ENCODE measurements at places on chromosomes 3 and 15. TPM values are rescaled to one million over a fixed set of nuclear protein-coding genes. Genes with fewer than 3 reads are reported as not detected.

DNA sequence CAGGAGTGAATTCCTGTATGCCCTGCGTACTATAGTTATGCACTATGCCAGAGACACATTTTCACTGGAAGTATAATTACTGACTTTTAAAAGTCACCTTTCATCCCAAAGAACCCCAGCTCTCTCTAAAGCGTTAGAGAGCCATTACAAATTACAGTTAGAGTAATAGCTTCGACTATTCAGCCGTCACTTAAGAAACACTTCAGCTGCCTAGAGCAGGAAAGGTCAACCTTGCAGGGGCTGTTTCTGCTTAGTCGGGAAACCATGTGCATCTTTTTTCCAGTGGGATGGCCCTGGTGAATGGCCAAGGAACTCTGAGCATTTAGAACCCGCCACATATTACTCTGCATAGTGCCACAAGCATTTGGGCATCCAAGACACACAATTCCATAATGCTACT is 235.9 kb downstream of the ARRDC4 start:
- DNase-seq = no peak

- DNase-seq = no peak
Measured at GRCh38 chr3:70261283-70261682, 51.2 kb downstream of the MDFIC2 start.

GRCh38 chr3:37913522-37913921 is 51.8 kb downstream of the CTDSPL start:
- no peak for DNase-seq

GRCh38 chr3:54120657-54121413 is 1.5 kb upstream of the CACNA2D3 start:
- peak; percentile 17 for DNase-seq

DNA sequence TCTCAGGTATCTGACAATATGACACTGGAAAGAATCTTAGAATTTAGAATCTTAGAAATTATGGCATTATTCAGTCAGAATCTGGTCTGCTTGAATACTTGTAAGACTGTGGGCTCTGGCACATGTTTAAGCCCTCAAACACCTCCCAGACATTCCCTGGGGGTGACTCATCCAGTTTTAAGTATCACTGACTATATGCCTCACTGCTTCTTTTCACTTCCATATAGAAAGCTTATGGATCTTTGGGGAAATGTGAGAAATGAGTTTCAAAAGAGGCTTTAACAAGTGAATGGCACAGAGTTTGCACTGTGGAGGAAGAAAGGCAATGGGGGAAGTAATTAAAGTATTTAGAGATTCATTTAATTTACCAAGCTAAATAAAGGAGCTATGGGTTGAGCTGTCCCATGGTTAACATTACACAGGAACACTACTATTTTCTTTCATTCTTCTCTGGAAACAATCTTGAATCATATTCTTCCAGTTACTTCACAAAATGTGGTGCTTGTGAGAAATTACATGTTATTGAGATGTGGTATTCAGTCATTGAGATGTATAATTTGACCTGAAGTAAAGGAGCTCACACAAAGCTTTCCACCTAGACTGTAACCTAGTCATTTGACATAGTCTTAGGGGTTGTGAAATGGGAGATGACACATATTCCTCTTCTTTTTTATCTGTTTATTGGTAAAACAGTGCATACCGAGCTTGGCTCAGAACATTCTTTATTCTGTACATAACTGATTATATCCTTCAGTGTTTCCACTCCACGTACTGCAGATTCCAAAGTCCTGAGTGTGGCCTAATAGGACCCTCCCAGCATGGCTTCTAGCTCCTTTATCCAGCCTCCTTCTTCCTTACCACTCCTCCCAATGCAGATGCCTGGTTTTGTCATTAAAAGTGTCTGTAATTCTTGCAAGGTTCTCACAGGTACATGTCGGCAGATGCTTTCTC is 544.6 kb upstream of the NECTIN3 start:
- no peak for DNase-seq

DNA sequence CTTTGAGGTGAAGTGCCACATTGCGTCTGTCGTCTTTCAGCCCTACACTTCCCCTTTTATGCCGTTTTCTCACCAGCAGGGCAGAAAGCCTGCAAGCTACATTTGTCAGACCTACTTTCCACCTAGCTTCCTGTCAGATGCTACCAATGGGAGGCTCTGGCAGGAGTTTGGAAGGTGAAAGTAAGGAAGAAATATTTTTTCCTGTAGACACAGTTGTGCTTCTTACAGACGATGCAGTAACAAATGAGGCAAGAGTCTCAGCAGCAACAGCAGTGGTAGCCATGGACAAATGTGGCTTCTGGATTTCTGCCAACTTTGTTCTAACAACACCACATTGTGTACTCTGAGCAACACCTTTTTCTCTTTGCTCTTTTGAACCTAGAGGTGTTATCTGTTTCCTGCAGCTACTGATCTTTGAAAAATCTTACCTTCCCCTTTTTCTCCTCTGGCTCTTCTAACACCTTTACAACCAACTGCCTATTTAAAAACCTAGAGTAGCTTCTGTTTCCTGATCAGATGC is 70.6 kb upstream of the STT3B start:
- DNase-seq = no peak

DNA sequence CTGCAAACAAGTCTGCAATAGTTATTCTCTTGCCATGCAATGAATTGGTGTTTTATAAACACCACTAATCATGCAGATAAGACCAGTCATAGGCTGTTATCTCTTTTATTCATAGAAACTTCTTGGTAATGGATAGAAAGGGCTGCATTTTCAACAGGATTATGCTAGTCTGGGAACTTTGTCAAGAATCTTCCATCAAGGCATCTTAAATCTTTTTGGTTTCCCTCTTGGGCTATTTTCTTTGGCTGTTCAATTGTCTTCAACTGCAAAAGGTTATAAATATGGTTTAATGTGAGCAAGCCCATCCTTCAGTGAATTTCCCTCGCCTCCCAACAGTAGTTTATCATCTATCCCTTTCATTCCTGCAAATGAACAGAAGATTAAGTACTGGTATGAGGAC is 59.0 kb upstream of the MINAR1 start:
- no peak for DNase-seq

- no peak for DNase-seq
Measured at GRCh38 chr15:67769497-67770357, 55.6 kb upstream of the SKOR1 start.

GRCh38 chr15:39454189-39454986 is 126.5 kb upstream of the THBS1 start:
- DNase-seq = no peak

DNA sequence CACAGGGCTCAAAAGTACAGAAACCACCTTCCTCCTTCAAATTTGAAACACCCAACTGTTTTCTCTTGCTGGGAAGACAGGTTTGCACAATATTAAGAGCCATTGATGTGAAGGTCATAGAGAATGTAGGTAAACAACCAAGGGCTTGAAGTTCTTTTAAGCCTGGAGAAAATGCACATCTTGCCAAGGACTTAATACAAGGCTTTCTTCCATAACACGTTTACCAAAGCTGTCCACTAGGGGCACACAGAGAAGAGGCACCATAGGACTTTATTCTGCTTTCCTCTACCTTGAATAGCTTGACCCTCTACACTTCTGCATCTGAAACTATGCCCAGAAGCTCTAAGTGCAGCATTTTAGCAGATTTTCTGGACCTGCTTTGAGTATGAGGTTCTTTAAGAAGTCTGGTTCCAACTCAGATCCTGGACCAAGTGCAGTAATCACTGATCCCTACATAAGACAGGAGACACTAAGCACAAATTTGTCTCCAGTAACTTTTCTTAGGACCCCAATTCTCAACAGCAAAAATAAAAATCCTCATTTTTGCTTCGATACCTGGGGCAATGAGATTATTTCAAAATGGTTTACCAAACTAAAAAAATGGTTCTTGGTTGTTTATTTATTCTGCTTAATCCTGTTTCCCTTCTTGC is 138.0 kb downstream of the FBN1 start:
- no peak for DNase-seq

DNA sequence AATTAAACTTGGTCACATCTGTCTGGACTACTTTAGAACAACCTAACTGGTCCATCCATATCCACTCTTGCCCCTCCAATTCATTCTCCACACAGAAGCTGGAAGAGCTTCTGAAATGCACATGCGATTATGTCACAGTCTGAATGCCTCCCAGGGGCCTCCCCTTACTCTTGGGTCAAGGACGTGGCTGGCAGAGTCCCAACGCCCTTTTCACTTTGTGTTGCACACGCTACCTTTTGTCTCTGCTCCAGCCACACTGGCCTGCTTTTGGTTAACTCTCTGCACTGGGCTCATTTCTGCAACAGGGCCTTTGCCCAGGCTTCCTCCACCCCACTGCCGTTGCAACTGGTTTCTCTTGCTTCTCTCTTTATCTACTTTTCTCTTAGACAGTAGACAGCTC is 245.2 kb downstream of the IL20RB start:
- no peak for DNase-seq

DNA sequence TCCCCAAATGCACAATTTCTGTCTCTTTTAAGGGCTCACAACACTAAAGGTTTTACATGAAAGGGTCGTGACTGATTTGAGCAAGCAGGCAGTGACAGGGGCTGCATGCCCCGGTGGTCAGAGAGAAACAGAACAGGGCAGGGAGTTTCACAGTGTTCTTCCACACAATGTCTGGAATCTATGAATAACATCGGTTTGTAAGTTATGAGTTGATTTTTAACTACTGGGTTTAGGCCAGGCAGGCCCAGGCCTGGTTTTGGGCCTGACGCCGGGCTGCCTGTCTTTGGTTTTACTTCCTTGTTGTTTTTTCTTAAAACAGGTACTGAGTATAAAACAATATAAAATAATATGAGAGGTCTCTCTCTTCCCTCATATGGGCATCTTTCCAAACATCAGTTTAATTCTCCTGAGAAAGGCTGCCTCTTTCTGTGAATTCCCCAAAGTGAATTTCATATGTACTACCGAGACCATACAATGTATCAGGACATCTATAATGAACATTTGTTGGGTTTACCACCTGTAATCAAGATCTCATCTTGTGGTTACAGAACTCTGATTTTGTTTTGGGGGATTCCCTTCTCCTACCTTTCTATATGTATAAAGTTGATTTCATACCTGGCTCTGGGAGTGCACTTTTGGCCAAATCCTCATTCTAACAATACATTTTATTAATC is 74.4 kb downstream of the CD200 start:
- DNase-seq = no peak

DNA sequence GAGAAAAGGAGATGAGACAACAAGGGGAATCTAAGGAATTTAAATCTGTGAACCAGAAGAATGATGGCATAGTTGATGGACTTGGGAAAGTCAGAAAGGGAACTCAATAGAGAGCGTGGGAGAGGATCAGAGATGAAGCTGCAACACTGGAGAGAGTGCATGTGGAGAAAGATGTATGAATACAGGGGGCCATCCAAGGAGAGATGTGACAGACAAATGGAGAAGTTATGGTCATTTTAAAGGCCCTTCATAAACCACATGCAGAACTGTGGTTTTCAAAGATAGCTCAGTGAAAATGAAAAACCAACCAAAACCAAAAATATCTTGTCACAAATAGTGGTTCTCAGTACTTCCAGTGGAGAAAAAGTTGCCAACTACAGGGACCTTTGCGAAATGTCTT is 265.2 kb downstream of the SUCLG2 start:
- no peak for DNase-seq

GRCh38 chr3:156144060-156144459 is 23.7 kb downstream of the KCNAB1 start:
- DNase-seq = no peak

DNA sequence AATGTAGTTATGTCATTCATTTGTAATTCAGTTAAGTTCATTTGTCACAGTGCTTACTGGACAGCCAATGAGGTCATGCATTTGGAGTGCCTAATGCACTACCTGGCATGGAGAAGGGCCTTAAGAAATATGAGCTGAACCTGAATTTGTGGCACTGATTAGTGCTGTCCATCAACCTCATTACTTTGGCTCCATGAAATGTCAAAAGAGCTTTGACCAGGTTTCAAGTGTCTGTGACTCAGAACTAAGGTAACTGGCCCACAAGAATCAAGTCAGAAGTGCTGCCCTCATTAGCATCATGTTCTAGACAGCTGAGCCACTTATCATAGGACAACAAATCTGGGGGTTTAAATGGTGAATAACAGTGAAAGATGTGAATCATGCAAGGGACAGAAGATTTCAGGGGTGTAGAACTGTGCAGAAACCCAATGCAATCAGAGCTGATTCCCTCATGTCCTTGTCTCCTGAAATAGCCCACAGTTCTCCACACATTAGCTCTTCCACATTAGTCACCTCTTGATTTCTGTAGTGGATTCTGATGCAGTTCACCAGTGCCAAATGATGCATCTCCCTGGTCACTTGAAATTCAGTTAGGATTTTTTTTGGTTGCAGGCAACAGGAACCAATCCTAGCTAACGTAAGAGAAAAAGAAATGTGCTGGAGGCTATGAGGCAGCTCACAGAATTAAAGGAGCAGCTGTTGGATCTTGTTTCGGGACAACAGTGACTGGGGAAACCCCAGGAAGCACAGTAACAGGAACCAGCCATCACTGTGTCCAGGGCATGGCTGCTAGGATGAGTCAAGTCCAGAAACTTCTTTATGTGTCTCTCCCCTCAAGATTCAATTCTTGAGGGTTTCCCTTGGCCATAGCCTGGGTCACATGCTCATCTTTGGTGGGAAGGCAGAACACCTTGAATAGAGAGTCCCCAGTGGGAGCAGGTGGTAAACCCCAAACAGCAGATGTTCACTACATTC is 38.7 kb downstream of the CHST2 start:
- DNase-seq = no peak

GRCh38 chr3:127264794-127265514 is 22.9 kb downstream of the PRR20G start:
- DNase-seq = no peak

GRCh38 chr3:104546301-104546700 is 820.4 kb upstream of the ALCAM start:
- DNase-seq = no peak

DNA sequence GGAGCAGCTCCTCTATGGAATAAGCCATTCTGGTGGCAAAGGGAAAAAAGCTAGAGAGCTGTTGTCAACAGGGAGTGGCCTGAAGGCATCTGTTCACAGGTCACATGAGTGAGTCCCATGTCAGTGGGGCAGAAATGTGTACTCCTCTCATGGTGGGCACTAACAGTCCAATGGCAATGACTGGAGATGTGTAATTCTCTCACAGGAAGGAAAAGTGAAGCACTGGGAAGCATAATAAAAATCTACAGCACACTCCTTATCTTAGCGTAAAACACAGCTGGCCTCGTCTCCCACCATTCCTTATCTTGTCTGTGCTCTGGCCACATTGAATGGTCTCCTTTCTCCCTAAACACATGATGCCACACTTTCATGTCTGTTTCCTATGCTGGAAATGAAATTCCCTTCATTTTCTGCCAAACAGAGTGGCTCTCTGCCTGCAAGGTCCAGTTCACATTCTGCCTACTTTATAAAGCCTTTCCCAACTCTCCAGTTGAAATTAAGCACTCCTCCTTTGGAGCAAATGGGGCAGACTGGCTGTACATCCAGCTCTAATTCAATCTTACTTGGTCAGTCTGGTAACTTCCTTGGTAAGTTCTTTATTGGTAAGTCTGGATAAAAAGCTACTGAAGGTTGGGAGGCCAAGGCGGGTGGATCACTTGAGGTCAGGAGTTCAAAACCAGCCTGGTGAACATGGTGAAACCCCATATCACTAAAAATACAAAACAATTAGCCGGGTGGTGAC is 139.8 kb downstream of the RPL22L1 start:
- no peak for DNase-seq

- no peak for DNase-seq
Measured at GRCh38 chr3:187792521-187792920, 47.3 kb upstream of the BCL6 start.

The BCHE gene
- polyA plus RNA-seq = 1.8 TPM

The COLQ gene
- polyA plus RNA-seq = 3.7 TPM

The SLC28A1 gene
- polyA plus RNA-seq = 1.3 TPM

The SMCO1 gene
- 88.8 TPM for polyA plus RNA-seq

The TPRG1 gene
- polyA plus RNA-seq = 0.62 TPM

The AADACL2 gene
- not detected for polyA plus RNA-seq

The TFG gene
- polyA plus RNA-seq = 94.0 TPM
